ENCODE measurements at places on chromosomes 1 and 21.

- DNase-seq: no peak
These were observed 56.7 kb downstream of the DPT start for GRCh38 chr1:168672278-168672677.

- DNase-seq: no peak
These were observed 9.1 kb upstream of the TMEM61 start for GRCh38 chr1:54971317-54971791.

GRCh38 chr1:59697150-59697800 is 117.5 kb upstream of the HOOK1 start:
- DNase-seq: no peak

DNA sequence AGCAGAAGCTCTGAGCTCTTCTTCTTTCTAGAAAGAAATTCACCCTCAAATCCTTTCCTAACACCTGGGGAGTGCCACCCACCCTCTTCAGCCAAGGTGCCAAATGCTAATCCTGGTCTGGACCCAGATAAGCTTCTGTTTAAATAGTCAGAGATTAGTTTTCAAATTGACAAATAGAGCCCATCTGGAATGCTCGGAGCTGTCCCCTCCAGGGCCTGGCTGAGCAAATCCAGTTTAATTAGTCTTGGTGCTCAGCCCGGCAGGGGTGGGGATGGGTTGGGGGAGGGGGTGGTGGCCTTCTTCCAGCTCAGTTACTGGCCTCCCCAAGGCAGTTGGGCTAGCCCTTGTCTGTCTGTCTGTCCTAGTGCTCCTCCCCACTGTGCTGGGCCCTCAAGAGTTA is 269.5 kb downstream of the GRIK3 start:
- no peak for DNase-seq

DNA sequence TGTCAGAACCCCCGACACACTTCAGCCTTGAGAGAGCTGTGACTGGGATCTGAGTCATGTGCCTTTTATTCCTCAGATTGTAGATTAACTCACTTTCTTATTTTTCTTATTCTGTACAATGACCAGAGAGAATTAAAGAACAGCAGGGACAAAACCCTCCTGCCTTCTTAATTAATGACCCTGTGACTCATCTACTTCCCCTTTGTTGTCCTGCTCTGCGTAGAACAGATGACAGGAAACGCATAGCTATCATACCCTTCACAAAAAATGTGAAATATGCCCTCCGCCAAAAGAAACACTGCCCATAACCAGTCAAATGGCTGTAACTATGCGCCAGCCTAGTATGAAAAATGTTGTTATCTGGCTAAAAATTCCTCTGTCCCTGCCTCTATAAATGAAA is 9.1 kb upstream of the PADI2 start:
- no peak for DNase-seq

DNA sequence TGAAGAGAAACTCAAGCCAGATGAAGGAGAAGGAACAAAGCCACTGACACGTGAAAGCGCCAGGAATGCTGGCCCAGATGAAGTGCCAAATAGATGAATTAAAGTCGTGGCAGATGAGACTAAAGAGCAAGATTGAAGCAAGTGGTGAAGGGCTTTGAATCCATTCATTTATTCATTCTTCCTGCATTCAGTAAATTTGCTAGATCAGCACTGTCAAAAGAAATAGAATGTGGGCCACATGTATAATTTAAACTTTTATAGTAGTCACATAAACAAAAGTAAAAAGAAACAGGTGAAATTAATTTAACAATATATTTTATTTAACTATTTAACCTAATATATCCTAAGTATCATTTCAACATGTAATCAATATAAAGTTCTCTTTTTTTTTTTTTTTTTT is 135.6 kb downstream of the ZZZ3 start:
- DNase-seq: no peak

DNA sequence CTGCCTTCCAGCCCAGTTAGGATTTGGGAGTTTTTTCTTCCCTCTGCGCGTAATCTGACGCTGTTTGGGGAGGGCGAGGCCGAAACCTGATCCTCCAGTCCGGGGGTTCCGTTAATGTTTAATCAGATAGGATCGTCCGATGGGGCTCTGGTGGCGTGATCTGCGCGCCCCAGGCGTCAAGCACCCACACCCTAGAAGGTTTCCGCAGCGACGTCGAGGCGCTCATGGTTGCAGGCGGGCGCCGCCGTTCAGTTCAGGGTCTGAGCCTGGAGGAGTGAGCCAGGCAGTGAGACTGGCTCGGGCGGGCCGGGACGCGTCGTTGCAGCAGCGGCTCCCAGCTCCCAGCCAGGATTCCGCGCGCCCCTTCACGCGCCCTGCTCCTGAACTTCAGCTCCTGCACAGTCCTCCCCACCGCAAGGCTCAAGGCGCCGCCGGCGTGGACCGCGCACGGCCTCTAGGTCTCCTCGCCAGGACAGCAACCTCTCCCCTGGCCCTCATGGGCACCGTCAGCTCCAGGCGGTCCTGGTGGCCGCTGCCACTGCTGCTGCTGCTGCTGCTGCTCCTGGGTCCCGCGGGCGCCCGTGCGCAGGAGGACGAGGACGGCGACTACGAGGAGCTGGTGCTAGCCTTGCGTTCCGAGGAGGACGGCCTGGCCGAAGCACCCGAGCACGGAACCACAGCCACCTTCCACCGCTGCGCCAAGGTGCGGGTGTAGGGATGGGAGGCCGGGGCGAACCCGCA is at the start of gene PCSK9:
Gene PCSK9 (plus strand): TSS at position 207 of the 741 bp plus-strand sequence. CDS start 290 bp downstream, at position 497.
- DNase-seq: no peak

GRCh38 chr1:15242766-15243165 is 4.3 kb upstream of the FHAD1 start:
- no peak for DNase-seq

DNA sequence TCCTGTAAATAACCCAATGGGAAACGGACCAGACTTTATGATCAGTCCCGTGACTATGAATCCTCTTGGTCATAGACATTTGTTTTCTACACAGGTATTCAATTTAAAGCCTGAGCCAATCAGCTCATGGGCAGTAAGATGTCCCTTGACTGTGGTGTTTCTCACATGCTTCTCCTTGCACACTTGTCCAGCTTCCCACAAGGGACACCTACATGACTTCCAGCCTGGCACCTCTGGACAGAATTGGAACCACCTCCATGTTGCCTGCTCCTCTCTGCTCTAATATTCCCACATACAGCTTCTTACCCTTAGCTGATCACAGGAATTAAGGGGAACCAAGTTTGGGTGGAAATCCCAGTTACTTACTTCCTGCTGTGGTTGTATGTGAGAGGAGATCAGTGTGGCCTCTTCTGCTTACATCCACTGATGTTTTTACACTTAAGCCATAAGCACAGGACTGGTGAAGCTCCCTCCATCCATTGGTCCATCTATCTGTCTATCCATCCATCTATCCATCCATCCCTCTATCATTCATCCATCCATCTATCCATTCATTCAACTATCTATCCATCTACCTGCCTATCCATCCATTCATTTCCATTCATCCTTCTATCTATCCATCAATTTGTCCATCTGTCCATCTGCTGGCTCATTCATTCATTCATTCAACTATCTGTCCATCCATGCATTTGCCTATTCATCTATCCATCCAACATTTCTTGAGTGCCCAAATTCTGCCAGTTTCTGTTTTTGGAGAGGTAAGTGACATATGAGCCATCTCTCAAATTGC is 16.4 kb downstream of the RUNX1 start:
- no peak for DNase-seq

- DNase-seq: no peak
These were observed 1.7 kb upstream of the DYNLT5 start for GRCh38 chr1:66750577-66750976.

DNA sequence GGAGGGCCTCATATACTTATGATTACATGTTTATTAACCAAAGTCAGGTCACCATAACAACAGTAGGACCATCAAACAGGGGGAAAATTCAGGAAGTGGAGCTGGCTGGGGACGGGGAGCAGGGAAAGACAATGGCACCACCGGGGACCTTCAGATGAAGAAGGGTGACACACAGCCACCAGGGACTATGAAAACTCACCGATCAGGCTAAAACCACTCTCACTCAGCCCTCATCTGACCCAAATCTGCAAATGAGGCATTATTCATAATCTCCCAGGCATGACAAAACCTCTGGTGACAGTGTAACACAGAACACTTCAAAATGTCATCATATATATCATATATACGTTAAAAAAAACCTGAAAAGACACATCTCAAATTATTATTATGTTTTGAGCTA is 11.2 kb downstream of the MKNK1 start:
- DNase-seq: no peak

DNA sequence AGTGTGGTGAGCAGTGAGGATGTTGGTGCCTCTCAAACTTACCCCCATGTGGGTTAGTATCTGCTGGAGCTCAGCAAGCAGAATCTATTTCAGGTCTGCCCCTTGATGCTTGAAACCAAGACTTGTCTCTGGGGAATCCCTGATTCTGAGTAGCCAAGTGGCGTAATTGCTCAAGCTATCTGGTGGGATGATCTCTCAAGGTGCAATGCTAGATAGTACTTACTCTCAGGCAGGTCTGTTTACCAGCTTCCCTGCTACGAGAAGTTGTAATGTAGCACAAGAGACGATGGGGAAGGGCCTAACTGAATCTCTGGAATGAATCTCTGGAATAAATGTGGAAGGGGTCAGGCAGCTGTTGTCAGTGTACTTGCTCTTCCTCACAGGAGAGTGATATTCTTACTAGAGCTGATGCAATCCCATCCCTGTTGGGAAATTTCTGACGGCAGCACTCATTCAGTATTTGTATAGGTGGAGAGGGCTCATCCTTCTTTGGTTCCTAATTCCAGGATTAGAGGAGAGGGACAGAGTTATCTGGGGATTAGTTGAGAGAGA is 65.4 kb downstream of the MACF1 start:
- no peak for DNase-seq

GRCh38 chr21:41612674-41613532 is 104.9 kb upstream of the TMPRSS2 start:
- peak; percentile 73 for DNase-seq

DNA sequence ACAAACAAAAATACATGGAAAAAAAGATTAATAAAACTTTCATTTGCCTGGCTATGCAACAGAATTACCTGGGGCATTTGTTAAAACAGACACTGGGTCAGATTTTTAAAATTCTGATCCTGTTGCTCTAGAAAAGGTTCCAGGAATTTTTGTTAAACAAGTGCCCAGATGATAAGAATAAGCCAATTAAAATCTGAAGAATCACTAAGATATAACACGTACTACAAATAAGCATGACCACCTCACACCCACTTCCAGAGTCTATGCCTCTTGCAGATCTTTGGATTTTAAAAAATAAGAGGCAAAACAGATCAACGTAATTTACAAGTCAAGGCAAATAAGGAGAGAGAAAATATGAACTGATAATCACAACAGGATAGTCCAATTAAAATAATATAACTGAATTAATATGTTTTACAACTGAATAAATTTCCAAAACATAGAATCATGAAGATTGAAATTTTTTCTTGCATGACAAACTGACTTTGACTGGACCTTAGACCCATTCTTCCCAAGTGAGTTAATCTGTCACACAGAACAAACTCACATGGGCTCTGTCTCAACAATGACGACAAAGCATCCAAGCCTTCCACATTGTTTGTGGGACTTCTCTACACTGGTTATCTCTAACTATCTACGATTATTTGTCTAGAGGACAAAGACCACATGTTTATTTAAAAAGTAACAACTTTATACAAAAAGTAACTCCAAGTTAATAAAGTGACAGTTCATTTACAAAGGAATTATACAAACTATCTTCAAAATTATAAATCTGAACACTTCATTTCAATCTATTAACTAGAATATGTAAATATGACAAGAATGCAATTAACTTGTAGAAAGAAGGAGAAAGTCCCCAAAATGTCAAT is 56.9 kb downstream of the COP1 start:
- DNase-seq: no peak

- no peak for DNase-seq
These were observed 11.5 kb upstream of the HSD17B7 start for GRCh38 chr1:162779043-162779442.

GRCh38 chr21:15084668-15085067 is 19.9 kb upstream of the NRIP1 start:
- no peak for DNase-seq

GRCh38 chr1:223831755-223832636 is 13.8 kb downstream of the TP53BP2 start:
- no peak for DNase-seq

GRCh38 chr1:235434001-235434400 is 66.8 kb downstream of the TBCE start:
- DNase-seq: no peak

- no peak for DNase-seq
These were observed 6.2 kb downstream of the BARHL2 start for GRCh38 chr1:90710579-90711536.

- DNase-seq: no peak
These were observed 3.6 kb downstream of the UROD start for GRCh38 chr1:45015683-45016082.

DNA sequence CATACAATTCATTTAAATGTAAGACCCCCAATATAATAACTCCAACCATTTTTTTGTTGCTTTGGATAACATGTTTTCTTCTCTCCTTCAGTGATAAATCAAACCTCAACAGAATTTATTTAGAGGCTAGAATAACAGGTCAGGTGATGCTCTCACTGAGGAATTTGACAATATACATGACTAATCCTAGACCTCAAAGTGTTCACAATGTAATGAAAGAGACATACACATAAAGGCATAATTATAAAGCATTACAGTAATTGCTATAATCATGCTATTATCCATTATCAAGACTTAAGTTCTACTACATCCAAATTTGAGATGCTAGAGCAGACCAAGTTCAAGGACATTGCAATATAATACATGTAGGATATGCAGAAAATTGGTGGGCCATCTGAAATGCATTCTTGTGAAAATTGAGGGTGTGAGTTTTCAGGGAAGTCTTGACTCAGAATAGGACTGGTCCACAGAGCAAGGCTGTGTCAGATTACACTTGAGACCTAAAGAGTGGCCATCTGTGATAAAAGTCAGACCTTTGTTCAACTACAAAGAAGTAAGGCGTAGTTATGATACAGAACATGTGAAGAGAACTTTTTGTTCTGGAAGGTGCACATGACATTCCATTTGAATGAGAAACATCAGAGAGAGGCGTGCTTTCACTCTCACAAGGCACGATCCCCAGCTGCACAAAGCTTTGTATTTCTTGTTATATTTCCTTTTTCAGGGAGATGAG is 45.5 kb downstream of the UTP25 start:
- DNase-seq: no peak

DNA sequence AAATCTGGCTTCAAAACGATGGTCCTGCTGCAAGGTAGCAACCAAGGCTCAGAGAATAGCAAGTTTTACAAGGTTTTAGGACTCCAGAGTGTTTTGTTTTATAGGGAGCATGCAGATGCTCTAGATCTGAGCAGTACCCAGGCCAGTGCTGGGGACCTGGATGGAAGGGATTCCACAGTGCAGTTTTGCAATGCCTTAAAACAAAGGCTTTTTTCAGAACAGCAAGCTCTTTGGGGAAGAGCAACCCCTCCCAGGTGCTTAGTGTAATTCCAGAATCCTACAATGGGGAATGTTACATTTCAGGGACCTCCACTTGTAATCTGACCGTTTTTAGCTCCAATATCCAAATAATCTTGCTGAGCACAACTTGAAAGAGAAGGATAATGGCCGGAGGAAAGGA is 6.7 kb downstream of the ROR1 start:
- no peak for DNase-seq

- no peak for DNase-seq
These were observed 21.7 kb downstream of the LRRC8B start for GRCh38 chr1:89546082-89546889.
